ENCODE measurements at places on chromosomes 6 and 20.
A peak's percentile ranks its signal among the peaks of the same experiment; 100 is the strongest.

GRCh38 chr20:44075191-44075949, 111.6 kb downstream of the JPH2 start:
- DNase-seq: no peak

DNA sequence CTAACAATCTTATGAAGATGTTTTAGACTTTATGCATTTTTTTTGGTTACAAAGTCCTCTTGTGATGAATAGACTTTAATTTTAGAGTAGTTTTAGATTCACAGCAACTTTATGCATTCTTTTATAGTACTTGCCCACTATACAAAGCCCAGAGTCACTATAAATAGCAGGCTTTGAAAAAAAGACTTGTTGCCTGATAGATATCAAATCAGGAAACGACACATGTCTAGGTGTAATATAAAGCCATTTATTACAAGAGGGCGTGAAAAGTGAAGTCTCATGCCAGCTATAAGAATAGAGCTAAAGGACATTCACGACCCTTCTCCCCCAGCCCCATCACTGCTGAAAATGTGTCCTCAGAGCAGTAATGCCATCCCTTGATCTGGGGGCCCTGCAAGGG, 78.0 kb upstream of the MRPS10 start:
- DNase-seq: no peak

- DNase-seq: no peak
These were observed 77.9 kb upstream of the SALL4 start for GRCh38 chr20:51880188-51880587.

DNA sequence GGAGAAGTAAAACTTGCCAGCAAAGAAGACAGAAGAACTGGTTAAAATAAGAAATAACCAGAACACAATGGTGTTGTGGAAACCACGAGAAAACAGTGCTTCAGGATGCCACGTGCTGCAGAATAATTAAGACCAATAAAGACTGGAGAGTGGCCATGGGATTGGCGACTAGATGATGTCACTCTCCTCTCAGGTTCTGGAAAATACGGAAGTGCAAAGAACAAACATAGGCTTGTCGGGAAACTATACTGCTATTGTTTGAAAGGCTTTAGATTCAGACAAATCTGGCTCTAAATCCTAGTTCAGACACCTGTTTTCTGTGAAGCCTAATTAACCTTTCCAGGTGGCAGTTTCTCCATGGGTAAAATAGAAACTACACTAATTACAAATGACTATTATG, 138.4 kb upstream of the STXBP5 start:
- no peak for DNase-seq

DNA sequence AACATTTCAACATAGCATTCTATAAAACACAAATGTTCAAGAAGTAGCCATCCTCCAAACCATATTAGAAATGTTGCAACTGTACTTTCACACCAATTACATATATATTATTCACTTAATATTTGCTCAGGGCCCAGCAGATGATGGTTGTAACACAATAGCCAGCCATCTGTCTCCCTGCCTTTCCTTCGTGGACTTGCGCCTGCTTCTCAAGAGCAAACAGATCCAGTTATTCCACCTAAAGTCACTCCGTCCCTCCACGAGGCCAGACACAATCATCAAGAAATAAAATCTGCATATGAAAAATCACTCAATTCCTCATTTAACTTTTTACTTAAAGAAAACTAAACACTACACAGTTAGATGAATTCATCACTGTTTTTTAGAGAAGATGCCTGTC, 160.4 kb downstream of the RALGAPA2 start:
- no peak for DNase-seq

GRCh38 chr20:1263853-1264252, 2.2 kb upstream of the SNPH start:
- DNase-seq: no peak

DNA sequence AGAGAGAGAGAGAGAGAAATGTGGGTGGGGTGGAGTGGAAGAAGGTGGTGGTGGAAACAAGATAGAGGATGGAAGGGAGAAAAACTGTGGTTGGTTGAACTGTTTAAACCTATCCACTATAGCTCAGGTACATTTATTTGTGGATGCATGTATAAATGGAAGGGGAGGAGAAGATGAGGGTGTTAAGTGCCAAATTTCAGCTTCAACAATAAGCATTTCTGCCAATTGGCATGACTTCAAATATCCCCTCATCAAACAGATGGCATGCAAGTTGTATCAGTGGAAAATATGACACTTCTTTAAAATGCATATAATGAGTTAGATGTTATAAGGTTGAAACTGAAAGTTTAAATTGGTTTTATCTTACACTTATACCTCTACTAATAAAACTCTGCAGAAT, 216.1 kb downstream of the LMBRD1 start:
- DNase-seq: no peak

GRCh38 chr20:48193627-48194425, 408.5 kb upstream of the SULF2 start:
- no peak for DNase-seq

- peak; percentile 19 for DNase-seq
These were observed 51.0 kb upstream of the ZFP64 start for GRCh38 chr20:52242237-52243230.

DNA sequence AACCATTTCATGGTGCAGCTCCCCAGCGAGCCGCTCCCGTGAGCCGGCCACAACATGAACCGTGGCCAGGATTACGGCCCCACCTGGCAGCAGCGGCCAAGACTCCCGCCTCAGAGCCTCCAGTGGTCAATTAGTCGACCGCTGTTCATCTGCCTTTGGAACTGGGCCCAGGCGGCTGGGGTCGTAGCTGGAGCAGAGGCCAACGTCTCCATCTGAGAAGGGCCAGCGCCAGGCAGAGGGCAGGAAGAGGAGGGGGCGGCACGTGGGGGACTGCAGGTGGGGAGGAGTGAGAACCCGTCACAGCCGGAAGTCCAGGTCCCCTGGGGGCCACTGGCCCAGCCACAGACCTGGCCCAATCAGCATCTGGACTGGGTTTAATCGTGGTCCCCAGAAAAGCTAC, 184.3 kb downstream of the TAF4 start:
- no peak for DNase-seq

GRCh38 chr6:36701401-36701991, 3.9 kb downstream of the RAB44 start:
- DNase-seq: peak; percentile 27

GRCh38 chr6:159756508-159756907, 5.3 kb upstream of the ACAT2 start:
- DNase-seq: no peak

DNA sequence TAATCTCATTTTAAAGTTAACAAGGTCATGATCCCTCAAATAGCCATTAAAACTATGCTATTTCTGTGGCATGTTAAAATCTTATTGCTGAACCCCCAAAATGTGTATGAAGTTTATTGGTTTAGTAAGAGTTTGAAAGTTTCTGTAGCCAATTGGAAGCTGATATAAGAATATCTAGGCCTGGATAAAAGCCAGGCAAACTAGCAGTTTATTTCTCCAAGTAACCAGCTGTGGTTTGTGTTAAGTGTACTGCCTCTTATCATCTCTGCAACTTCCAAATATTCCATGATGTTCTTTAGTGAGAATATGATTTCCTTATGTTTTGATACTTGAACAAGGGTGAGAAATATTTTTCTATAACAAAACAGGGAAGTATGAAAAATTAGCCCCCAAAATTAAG, 76.7 kb downstream of the PRSS35 start:
- no peak for DNase-seq

DNA sequence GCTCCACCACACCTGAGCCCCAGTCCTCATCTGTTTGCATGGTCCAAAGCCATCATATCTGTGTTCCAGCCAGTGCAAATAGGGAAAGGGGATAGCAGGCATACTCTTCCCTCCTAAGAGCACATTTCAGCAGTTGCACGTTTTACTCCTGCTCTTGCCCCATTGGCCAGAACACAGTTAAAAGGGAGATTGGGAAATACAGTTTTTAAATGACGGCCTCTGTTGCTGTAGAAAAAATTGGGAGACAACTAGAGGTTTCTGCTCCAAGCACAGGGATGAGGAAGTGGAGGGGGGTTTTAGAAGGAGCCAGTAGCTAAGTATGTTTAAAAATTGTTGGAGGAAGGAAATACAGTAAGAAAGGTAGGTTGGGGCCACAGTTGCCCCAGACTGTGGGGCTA, 14.6 kb upstream of the STK35 start:
- no peak for DNase-seq

GRCh38 chr20:25637247-25637646, 13.4 kb upstream of the NANP start:
- DNase-seq: no peak

- DNase-seq: no peak
These were observed 725.1 kb downstream of the KIF16B start for GRCh38 chr20:15848126-15848525.

- peak; percentile 51 for DNase-seq
These were observed 60.3 kb downstream of the VTA1 start for GRCh38 chr6:142207265-142207877.

GRCh38 chr6:111263837-111264236, 176.5 kb downstream of the SLC16A10 start:
- no peak for DNase-seq

DNA sequence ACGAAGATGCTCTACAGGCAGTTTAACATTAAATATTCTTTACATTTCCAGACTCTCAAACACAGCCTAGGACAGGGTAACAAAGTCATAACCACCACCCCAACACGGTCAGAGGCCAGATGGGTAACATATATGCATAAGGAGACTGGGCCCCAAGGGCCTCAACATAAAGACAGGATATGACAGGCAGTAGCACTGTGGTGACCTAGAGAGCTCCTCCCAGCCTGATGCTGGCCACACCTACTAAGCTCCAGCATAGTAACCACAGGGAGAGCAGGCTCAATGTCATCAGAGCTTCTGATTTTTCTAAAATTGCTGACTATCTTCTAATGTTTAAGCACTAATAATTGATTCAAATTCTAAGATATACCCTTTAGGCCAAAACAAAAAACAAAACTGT, 21.7 kb downstream of the SMLR1 start:
- DNase-seq: peak; percentile 31

- no peak for DNase-seq
These were observed 3.1 kb upstream of the TFAP2B start for GRCh38 chr6:50815436-50816114.

DNA sequence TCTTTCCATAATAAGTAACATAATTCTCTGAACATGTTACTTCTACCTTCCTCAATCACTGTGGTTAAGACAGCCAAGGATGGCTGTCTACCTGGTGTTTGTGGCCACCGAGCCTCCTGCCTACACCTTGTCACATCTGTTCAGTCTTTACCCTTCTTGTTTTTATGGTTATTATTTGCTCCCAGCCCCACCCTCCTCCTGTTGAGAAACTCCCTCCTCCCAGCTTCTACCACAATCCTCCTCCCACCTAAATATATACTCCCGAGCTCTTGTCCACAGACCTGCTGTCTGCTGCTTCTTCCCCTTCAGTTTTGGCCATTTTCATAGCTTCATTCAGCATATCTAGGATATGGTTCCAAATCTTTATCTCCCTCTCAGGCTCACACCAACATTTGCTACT, 35.7 kb upstream of the GABRR1 start:
- DNase-seq: no peak

DNA sequence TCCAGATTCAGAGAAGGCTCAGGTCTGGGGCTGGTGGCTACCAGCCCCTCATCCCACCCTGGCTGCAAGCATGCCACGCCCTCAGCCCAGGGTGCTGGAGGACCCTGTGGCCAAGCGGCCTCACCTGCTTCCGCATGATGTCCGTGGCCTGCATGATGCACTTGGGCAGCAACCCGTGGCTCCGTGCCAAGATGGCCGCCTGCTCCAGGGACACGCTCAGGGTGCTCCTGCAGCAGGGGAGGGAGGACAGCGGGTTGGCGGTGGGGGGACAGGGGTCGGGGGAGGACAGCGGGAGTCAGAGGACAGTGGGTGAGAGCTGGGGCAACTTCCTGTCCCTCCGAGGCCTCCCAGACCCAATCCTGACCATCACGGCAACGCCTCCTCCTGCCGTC, 200.1 kb downstream of the PREX1 start:
- DNase-seq: no peak

GRCh38 chr6:23006656-23007055, 437.3 kb downstream of the HDGFL1 start:
- DNase-seq: no peak

DNA sequence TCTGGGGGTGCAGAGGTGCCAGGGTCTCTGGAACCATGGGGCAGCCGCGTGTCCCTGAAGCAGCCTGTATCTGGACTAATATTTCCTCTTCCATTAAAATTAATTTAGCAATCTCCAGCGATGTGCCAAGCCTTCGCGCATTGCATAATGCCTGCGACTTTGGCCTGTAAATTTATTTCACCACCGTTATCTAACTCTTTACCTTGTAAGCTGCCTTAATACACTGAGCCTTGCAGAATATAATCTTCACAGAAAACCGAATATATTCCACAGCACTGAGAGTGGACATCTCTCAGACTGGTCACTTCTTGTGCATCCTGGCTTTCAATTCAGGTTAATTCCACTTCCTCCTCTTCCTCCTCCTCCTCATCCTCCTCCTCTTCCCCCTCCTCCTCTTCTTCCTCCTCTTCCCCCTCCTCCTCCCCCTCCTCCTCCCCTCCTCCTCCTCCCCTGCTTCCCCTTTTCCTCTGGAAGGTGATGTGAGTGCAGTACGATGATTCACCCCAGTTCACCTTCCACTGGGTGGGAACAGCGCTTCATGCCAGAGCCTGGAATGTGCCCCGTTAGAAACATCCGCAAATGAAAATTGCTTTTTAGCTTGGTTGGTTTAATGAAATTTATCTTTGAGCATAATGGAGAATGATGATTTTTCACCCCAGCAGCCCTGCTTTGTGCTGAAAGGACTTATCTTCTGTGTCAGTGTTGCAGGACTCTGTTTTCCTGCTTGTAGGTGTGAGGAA, 101.4 kb downstream of the CDH4 start:
- no peak for DNase-seq

DNA sequence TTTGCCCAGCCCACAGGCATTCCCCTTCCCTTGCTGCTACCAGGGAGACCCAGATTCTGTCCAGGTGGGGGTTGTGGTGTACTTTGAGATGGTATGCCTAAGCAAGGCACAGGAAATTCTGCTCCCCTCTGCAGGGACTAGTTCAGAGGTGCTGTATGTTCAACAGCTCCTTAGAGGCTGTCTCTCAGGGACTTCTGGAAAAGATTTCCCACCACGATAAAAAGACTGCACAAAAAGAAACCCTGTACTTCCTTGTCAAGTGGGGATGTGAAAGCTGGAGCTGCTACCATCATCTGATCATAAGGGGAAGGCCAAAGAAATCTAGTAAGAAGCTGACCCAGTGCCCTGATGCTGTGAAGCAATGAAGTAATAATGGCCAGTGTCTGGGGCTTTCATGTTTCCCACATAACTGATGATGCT, 51.5 kb upstream of the SMIM29 start:
- no peak for DNase-seq

All from CD4-positive, alpha-beta T cell treated with Interleukin-1 beta for 1 hour (primary cell).